ENCODE measurements at places on chromosomes 5 and 9.

DNA sequence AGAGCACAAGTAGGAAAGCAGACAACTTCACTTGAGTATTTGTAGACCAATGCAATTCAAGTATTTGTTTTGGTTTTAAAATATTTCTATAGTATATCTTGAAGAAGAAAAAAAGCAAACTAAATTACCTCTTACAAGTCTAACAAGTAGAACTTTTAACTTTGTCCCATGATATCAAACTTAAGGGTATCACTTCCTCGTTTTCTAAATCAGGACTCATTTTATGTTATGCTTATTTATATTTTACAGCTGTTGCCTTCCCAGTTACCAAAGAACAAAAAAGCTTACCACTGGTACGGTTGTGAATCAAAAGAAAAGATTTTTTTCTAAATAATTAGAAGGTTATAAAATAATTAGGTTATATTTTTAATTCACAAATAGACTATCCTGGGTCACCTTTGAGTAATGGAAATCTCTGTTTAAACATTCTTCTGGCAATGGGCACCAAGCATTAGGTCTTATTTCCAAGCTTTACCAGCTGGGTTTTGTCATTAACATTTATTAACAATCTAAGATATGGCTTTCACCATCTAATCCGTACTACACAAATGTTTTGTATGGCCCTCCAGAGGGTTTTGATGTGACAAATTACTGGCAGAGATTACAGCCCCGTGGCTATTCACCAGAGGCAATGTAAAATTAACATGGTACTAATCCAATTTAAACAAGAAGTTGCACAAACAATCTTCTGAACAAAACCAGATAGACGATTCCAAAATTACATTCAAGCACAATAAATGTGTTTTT, 63.6 kb downstream of the CEP120 start:
- DNase-seq: no peak

DNA sequence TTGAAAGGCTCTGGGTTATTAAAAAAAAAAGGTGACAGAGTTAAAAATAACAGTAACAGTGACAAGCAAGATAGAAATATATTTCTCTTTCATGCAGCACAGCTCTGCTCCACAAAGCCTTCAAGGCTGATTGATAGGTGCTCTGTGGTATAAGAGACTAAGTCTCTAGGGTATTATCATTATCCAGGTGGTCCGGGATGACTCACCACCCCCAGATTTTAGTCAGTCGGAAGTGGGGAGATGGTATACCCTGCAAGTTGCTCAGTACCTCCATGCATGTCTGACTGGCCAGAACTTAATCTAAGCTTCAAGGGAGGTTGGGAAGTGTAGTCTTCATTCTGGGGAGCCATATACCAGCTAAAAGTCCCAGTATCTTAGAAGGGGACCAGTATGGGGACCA, 76.1 kb downstream of the SLC1A3 start:
- DNase-seq: no peak

- DNase-seq: no peak
Measured at GRCh38 chr5:3186736-3187405, 408.8 kb upstream of the IRX1 start.

GRCh38 chr9:116181853-116182610, 28.4 kb downstream of the PAPPA start:
- DNase-seq: no peak

DNA sequence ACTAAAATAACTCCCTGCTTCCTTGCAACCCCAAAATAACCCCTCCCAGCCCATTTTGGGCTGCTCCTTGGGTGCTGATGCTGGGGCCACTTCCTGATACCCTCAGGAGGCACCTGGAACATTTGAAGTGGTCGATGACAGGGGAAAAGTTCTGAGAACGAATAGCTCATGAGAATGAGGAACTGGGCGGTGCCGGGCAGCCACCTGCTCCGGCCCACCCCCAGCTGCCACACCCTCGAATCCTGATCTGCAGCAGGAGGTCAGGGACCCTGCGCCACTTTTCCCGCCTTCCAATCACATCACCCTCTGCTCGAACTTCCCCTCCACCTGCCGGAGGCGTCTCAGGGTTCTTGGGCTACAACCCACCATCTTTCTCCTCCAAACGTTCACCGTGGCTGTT, 19.7 kb downstream of the HRH2 start:
- DNase-seq: no peak

- DNase-seq: no peak
Measured at GRCh38 chr9:100499866-100500265, 26.9 kb downstream of the TMEFF1 start.

GRCh38 chr9:1875921-1876448, 139.2 kb upstream of the SMARCA2 start:
- DNase-seq: no peak

DNA sequence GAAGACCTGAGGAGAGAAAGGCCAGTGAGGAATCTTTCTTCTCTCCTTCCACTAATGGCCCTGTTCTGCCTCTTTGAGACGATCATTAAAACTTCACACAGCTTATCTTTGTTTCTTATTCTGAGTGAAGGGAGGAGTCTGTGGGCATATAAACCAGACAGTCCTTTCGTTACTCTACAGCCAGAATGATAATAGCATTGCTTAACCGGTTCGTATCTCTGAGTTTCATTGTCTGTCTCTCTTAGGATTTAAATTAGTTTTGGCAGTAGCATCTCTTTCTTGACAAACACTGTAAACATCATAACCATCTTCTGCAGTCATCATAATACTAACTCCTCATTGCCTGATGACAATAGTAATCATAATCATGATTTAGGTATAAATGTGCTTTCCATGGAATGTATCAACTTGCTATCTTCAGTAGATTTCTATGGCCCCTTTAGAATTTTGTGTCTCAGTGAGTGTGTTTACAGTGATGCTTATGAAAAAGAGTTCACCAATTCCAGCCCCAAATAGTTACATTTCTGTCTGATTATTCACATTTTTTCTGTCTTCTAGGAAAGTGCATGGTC, 618.8 kb upstream of the KLF4 start:
- DNase-seq: no peak
